Left lung (tissue), 14 donors: ENCODE measurements at places on chromosomes 7 and 10. TPM values are rescaled to one million over a fixed set of nuclear protein-coding genes. Genes with fewer than 3 reads are reported as not detected.
A peak's percentile ranks its signal among the peaks of the same experiment; 100 is the strongest.

Gene SLC13A1
- 0.09 TPM for polyA plus RNA-seq

Gene SPDYE2B
- 2.9 TPM for polyA plus RNA-seq

GRCh38 chr7:70734411-70734810 is 397.5 kb upstream of the GALNT17 start:
- DNase-seq = no peak

DNA sequence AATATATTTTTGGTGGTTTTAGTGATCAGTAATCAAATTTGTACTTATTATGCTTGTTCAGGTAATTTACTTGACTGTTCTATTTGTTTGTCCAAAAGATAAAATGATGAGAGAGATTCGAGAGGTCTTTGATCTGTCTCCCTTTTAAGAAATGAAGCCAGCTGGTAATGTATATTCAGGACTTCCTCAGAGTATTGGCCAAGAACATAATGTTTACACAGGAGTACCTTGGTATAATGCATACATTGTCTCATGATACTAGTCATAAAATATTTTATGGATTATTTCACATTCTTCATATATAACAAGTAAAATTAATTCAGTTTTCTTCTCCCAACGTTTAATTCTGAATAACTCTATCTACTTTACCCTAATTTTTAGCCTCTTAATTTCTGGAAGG is 100.9 kb downstream of the REEP3 start:
- no peak for DNase-seq

- DNase-seq = peak; percentile 40
Observed at GRCh38 chr10:16828701-16829175, 11.5 kb upstream of the RSU1 start.

DNA sequence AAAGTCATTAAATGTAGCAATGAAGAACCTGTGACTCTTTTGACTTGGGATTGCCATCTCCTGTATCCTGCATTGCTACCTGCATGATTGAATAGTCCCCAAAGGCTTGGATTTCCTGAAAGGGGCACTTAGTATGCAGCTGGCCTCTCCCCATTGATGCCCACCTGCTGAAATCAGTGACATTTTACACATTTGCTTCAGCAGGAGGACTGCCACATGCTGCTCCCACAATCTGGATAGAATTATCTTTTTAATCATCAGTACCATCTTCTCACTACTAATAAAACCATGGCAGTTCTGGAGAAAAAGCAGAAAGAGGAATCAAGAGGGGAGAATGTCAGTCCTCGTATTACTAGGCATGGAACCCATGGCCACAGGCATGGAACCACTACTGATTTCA is 67.8 kb downstream of the SLC13A1 start:
- DNase-seq = no peak

- no peak for DNase-seq
Observed at GRCh38 chr7:135682191-135682590, 19.9 kb downstream of the STMP1 start.

- no peak for DNase-seq
Observed at GRCh38 chr7:136925044-136925443, 56.6 kb downstream of the CHRM2 start.

GRCh38 chr10:63901228-63901627 is 380.0 kb downstream of the REEP3 start:
- no peak for DNase-seq

DNA sequence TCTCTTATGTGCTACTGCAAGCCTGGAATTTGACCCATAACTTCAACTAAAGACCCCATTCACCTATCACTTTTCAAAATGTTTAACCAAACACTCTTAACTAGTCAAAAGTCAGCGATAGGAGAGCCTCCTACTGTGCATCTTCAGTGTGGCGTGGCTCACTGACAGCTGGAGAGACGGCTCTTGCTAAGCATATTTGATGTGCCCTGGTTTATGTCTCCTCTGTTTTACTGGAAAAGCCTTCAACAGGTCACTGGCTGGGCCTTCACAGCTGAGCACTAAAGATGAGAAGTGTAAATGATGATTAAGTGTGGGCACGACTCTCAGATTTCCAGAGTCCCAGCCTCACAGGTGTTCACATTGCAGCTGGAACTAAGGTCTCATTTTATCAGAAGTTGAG is 472.1 kb downstream of the SEMA3D start:
- DNase-seq = no peak

DNA sequence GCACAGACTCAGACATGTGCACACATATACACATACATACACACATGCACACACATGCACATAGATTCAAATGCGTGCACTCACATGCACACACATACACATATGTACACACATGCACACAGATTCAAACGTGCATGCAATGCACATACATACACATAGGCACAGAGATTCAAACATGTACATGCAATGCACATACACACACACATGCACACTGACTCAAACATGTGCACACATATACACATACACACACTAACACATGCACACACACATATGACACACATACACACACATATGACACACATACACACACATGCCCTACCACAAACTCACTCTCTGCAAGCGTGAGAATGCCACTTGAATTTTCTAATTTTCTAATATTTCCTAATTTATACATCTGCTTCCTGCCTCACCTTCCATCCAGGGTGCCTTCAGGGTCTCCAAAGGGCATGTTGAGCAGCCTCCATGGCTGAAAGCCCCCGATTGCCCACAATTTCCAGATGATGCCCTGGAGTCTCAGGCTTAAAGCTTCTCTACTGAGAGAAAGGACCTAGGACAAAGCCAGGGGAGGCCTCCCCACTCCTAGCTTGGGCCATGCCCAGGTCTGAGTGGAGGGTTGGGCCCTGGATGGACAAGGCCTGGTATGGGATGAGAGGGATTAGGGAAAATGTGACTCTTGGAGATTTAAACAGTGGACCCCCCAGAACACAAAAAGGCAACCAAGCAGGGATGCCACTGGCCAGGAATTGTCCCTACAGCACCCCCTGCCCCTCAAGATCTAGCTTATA is 487.1 kb downstream of the TCERG1L start:
- no peak for DNase-seq
